ENCODE measurements at places on chromosomes 3 and 15.

DNA sequence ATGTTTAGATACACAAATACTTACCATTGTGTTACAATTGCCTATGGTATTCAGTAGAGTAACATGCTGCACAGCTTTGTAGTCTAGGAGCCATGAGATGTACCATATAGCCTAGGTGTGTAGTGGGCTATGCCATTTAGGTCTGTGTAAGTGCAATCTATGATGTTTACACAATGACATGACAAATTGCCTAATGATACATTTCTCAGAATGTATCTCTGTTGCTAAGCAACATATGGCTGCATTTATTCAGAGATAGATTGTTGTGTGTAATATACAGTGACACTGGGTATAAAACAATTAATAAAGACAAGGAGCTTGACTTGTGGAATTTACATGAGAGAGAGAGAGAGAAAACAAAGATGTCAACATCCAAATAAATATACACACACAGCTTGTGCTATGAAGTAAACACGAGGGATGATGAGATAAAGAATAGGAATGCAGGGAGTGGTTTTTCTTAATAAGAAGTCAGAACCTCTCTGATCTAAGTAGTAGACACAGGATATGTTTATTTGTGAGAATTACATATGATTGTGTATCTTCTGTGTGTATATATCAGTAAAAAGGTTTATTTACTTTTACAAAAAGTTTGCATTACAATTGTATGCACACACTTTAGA lies 110.0 kb downstream of the KCNAB1 start:
- DNase-seq = no peak

- no peak for DNase-seq
Observed at GRCh38 chr15:100572362-100572983, 29.5 kb downstream of the LINS1 start.

- peak; percentile 73 for DNase-seq
Observed at GRCh38 chr3:157128771-157129681, 30.9 kb downstream of the CCNL1 start.

- peak; percentile 68 for DNase-seq
Observed at GRCh38 chr3:33437556-33438283, 2.5 kb downstream of the UBP1 start.

- peak; percentile 100 for DNase-seq
Observed at GRCh38 chr15:75694241-75695182, 18.1 kb downstream of the CSPG4 start.

DNA sequence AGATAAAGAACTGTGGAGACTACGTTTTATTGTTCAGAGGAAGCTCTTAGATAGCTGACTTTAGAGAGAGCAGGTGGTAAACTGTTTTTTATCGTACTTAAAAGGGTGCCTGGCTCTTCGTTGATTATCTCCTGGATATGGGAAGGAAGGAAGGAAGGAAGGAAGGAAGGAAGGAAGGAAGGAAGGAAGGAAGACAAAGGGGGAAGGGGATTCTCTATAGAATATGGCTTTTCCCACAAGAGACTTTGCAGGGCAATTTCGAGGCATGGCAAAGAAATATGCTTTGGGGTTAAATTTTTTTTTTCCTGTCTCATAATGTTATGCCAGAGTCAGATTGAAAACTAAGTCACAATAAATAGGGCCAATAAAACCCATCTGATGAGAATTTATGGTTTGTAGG lies 271.9 kb upstream of the POU1F1 start:
- no peak for DNase-seq
